ENCODE measurements at places on chromosomes 6 and 20.

GRCh38 chr6:10861086-10861485, 20.8 kb downstream of the GCM2 start:
- DNase-seq, result no peak

DNA sequence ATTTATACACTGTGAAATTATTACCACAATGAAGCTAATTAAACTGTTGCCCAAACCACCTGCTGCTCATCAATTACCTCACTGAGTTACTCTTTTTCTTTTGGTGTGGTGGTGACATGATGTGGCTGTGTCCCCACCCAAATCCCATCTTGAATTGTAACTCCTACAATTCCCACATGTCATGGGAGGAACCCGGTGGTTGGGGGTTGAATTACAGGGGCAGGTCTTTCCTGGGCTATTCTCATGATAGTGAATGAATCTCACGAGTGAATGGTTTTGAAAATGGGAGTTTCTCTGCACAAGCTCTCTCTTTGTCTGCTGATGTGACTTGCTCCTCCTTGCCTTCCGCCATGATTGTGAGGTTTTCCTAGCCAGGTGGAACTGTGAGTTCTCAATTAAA, 145.0 kb downstream of the LRRC1 start:
- no peak for DNase-seq

GRCh38 chr6:9112544-9112943, 677.2 kb upstream of the SLC35B3 start:
- no peak for DNase-seq

- no peak for DNase-seq
Observed at GRCh38 chr6:146905181-146905704, 299.0 kb upstream of the STXBP5 start.

DNA sequence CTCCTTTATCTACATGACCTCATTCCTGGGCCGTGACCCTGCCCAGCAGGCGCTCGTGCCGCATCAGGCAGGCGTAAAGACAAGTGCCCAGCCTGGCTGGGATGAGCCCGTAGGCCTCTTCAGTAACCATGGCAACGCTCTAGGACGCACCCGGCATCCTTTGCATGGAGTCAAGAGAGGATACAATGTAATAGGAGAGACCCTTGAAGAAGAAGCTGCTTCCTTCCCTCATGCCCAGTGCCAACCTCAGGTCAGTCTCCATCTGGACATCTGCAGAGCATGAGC, 5.0 kb upstream of the LSM14B start:
- no peak for DNase-seq

GRCh38 chr20:63652192-63652980, 838 bp downstream of the STMN3 start:
- no peak for DNase-seq

DNA sequence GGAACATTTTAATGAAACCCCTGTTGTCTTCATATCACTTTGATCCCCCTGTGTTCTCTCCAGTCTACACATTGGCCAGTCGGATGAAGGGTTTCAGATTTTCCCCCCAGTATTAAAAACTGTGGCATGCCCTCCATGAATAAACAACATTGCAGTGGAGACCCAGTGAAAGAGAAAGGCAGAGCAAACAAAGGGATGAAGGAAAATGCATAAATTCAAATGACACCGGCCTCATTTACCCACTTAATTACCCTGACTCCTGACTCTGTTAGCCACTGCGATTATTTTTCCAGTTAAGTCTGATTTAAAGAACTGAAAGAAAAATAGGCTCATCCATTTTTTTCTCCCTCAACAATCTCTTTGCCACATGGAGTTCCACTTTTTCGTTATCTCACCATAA, 569.2 kb downstream of the TFAP2B start:
- DNase-seq, result no peak

DNA sequence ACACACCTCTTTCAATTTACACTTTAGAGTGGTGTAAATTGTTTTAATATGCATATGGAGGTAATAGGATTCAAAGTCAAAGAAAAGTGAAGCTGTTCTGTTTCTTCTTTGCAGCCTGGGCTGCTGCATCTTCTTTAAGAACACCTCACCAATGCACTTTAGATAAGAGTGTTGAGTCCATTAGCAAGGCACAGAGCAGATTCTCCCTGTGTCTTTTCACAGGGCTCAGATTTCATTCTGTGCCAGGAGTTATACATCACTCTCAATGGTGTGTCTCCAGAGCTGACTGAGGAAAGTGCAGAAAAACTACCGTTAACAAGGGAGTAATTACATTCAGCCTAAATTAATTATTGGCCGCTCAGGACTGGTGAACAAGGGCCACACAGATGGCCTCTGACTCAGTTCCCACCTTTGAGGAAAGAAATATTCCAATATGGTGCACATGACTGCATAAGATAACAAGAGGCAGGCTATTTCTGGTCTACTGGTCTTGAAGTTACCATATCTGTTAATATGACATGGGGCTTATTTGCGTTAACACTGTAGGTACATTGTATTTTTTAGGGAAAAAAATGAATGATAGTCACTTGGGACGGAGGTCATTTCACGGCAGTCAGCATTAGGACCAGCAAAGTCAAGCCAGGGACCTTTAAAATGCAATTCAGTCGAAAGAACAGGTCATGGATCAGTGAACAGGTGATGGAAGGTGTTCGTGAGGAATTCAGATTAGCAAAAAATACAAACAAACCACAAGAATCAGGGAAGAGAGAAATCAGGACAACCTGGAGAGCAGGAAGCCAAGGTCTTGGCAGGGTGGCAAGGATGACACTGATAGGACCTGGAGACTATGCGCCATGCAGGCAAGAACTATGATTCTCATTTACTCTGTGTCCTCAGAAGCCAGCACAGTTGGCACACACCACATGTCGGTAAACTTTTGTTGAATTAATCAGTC, 203.7 kb downstream of the TBX18 start:
- no peak for DNase-seq

DNA sequence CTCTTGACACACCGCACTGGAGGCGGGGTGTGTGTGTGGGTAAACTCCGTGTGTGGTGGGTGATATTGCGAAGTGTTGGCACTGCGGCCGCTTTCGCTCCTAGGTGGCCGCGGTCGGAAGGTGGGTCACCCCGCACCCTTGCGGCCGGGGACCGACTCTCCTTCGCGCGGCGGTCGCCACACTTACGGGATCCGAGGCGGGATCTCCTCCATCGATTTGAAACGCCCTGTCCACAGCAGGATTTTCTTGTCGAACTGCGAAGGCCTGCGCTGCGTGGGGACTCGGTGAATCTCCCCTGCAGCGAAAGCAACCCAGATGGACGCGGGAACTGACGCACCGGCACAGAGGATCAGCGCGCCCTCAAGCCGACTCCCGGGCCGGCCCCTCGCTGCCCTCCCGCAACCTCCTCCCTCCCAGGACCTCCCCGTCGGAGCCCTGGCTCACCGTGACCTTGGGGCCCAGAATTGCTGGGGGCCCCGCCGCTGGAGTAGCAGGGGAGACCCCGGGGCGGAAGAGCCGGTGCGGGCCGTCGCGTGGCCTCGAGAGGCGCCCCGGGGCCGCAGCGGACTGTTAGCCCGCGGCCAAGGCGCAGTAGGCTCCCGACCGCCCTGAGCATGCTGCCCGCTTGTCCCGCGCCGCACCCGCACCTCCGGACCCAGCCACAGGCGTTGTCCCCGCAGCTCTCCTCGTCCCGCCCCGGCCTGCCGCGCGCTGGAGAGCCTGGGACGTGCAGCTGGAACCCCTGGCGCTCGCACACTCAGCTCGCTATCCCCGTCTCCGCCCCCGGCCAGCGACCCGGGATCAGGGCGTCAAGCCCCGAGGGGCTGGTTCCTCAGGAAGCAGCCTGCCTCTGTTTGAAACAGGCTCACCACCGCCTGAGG, at the start of gene FAM162B:
TSS of gene FAM162B (minus strand) at position 759 of the 881 bp plus-strand sequence. CDS start at position 616, 143 bp downstream.
- no peak for DNase-seq

GRCh38 chr6:158475344-158476302, 84.3 kb upstream of the TMEM181 start:
- no peak for DNase-seq

DNA sequence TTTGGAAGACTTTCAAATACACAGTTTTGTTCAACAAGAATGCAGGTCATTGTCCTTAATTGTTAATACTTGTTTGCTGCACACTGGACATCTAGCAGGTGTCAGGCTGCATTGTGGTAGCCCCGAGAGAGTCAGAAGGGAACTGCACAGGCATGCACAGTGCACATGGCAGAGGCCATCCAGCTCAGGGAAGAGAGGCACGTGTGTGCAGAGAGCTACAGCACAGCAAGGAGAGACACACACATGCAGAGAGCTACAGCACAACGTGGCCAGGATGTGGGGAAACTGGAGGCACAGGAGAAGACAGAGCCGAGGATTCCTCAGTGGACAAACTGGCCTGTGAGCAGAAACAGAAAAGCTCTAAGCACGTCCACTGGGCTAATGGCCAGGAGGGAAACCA, 272.0 kb downstream of the SMOC2 start:
- DNase-seq, result no peak

GRCh38 chr6:39688494-39688893, 36.7 kb downstream of the KIF6 start:
- DNase-seq, result no peak

DNA sequence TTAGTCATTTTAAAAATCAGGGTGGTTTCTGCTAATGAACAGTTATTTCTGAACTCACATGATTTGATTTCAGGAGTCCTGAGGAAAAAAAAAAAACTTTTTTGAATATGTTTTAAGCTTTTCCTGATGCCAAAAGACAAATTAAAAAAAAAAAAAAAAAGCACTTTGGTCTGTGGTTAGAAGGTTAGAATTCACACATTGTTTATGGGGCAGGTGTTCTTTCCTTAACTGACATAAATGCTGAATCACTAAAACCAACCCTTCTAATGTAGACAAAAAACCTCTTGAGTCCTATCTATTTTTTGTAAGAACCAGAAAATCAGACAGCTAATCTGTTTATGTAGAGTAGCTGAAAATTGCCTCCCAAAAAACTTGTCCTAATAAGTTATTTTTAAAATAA, 20.4 kb downstream of the THEMIS start:
- DNase-seq, result no peak

DNA sequence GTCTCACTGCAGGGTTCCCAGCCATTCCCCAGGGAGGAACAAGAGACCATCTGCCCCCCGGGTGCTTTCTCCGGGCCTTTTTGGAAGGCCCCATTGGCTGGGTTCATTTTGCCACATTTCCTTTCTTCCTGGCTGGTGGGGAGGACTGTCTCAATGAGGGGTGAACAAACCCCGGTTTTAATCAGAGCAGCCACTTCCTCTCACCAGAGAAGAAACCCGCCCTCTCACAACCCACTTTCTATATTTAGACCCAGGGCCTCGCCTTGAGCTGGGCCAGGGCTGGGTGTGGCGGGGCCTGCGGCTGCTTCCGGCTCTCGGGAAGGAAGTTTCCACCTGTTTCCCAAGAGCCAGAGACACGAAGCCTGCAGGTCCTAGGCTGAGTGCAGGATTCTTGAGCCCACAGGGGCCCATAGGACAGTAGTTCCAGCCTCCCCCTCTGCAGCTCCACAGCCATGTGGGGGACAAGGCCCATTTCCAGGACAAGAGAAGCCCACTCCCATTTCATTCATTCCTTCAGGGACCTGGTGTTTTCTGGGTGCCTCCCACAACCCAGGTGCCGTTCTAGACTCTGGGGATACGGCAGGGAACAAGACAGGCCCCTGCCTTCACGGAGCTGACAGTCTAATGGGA, 41.8 kb downstream of the RBM38 start:
- no peak for DNase-seq

DNA sequence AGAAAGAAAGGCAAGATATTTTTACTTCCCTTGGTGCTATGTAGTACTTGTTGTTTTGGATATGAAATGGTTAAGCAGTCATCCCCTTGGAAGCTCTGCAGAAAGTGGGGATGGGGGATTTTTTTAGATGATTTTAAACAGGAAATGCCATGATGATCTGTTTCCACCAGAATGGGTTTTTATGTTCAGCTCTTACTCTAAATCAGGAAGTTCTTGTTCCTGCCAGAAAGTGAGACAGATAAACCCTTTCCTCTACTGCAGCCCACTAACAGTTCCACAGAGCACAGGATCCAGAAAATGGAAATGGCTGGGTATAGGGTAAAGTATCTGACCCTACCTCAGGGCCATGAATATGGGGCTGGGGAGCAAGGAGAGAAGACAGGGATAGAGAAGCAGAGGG, 32.1 kb upstream of the PPP1R3G start:
- no peak for DNase-seq

- no peak for DNase-seq
Observed at GRCh38 chr6:155215906-155216305, 47.9 kb upstream of the CLDN20 start.

DNA sequence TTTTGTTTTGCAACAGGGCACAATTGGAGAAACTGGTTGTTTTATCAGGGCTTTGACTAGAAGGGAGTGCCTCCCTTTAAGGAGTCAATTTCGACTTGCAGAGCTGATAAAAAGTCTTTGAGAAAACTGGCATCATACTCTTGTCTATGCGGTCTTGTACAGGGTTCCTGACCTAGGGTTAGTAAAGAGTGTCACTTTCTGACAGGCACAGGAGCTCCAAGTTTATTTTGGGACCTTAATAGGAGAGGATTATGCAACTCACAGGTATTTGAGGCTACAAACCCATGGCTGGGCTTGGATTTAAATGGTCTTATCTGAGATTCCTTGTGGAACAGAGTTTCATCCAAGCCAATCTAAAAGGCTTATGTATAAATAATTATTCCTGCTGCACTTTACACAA, 365.4 kb downstream of the HTR1B start:
- no peak for DNase-seq

DNA sequence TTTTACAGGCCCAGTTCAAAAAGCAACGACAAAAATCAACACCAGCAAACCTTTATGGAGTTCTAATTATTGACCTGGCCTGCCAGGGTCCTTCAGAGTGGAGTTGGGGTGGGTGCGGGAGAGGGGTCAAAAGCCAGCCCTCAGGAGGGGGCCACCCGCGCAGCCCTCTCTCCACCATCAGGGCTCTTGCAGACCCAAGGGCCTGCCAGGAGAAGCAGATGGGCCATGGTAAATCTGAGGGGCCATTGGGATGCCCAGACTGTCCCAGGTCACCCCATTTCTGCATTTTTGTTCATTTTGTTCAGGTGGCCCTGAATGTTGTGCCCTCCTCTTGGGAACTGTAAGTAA, 88.4 kb downstream of the DHX35 start:
- no peak for DNase-seq

GRCh38 chr6:27752038-27752885, 159.9 kb downstream of the OR2B2 start:
- no peak for DNase-seq

GRCh38 chr20:31823360-31824124, 4.4 kb downstream of the MYLK2 start:
- DNase-seq, result no peak

- no peak for DNase-seq
Observed at GRCh38 chr20:55415567-55416142, 589.7 kb downstream of the CBLN4 start.

- DNase-seq, result no peak
Observed at GRCh38 chr6:163348789-163349680, 65.5 kb upstream of the QKI start.

DNA sequence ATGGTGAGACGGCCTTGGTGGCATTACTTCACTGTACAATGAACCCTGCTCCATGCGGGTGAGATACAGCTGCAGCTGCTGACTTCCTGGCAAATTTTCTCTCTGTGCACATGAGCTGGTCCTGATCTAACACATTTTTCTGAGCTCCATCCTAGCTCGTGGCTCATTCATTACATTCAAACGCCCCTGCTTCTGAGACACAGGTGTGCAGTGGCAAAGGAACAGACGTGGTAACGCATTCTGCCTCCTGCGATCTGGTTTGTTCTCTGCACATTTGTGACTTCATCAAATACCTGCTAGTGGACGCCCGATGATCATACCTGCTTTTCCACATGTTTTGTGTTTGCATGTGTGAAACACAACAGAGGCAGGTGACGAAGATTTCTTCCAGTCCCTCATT, 189.6 kb upstream of the PDE10A start:
- no peak for DNase-seq

GRCh38 chr6:30884521-30885480, 482 bp downstream of the DDR1 start:
- no peak for DNase-seq

GRCh38 chr20:15594158-15594695, 979.0 kb downstream of the KIF16B start:
- DNase-seq, result no peak

Measured in cortex of kidney (tissue), 1 donor.